ENCODE measurements at places on chromosomes 11 and 22. TPM values are rescaled to one million over a fixed set of nuclear protein-coding genes. Genes with fewer than 3 reads are reported as not detected.

GRCh38 chr11:16001899-16002426 is 354.4 kb downstream of the SOX6 start:
- DNase-seq, result no peak

DNA sequence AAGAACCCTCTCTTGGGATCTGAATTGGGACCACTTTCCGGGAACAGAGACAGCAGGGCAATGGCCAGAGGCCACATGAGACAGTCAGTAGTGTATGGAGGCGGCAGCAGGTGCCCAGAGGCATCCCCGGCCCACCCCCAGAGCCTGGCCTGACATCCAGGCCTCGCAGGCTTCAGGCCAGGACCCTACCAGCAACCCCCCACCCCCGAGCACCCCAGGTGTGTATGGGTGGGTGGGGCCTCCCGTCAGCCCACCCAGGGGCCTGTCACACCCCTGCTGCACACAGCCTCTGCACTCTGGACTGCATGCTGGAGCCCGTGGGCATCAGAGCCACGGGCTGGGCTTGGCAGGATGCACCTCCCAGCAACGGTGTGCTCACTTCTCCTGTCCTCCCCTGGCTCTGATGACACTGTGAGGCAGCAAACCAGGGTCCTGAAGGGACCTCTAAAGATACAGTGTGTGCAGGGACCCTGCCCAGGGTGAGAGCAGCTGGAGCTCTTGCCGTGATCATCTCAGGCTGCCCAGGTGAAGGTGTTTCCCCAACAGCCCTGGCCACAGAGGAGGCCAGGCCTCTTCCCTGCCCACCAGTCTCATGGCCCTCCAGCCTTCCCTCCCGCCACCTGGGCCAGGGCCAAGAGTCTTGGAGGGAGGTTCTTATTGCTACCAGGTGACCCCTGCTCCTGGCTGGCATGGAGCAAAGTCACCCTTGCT is 88.8 kb upstream of the SEPTIN5 start:
- no peak for DNase-seq

DNA sequence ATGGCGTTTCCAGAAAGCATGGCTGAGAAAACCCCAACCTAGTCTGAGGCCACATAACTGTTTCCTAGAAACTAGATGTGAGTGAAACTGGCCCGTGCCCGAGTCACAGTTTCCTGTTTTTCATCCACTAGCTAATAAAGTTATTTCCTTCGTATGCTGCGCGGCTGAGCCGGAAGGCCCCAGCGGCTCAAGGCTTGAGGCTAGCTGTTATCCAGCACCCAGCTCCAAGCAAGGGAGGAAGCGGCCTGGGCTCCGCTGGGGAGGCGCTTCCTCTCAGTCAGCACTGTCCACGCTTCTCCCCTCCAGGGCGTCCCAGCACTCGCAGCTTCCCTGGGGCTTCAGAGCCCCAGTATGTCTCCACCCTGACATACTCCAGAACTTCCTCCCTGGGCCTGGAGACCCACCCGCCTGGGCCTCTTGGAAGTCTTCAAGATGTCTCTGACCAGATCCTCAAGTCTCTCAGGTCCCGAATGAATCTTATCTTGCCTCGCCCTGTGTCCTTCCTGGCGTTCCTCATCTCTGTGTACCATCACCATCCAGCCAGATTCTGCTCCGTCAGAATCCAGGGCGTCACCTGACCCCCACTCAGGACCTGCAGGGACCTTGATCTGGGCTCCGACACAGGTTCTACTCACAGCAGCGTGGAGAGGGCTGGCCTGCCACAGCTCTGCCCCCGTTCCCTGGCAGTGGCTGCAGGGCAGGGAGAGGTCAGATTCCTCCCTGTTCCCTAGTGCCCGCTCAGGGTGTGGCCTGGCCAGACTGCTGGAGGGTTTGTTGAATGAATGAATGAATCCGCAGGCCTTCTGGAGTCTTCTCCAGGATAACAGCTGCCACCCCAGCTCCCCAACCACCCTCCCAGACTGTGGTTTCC is 81.9 kb downstream of the LRRC32 start:
- DNase-seq, result no peak

DNA sequence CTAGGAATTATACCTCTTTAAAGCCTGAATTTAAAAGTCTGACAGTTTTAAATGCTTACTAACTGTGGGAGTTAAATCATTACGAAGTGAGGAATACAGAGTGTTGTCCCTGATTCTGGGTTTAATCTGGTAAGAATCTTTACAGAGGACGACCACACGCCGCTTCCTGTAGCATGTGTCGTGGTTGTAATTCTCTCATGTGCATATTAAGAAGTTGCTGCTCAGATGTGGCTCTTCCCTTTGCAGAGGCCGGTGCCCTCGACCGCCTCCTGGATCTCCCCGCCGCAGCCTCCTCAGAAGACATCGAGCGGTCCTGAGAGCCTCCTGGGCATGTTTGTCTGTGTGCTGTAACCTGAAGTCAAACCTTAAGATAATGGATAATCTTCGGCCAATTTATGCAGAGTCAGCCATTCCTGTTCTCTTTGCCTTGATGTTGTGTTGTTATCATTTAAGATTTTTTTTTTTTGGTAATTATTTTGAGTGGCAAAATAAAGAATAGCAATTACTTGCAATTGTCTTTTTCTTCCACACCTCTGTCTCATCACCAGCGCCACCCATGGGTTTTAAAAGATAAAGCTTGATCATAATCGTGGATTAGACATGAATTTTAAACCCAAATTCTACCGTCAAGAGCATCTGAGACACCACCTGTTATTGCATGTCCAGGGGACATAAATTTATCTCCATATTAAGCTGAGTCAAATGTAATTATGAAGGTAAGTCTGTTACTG is 6.5 kb downstream of the GAL start:
- DNase-seq, result no peak

DNA sequence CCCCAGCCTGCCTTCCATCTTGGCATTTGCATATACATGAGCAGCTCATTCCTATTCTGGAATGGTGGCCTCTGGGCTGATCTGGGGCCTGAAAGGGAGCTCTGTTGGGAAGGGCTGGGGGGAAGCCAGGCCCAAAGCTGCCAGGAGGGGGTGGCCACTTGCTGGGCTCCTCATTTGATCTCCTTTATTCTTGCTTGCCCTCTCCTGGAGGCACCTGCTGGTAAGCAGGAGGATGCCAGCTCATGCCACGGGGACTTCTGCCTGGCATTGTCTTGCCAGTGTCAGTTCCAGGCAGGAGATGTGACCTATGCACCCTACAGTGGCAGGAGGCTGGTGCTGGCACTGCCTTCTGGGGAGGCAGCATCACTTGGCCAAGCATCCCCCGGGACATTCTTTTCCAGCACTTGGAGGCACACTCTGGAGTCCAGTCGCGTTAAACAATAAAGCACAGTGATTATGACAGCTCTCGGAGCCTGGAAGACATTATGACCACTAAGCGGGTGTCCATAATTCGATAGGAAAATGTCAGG is 128.3 kb downstream of the NTM start:
- no peak for DNase-seq

- DNase-seq, result no peak
Observed at GRCh38 chr11:36507824-36508489, 2.1 kb downstream of the TRAF6 start.

DNA sequence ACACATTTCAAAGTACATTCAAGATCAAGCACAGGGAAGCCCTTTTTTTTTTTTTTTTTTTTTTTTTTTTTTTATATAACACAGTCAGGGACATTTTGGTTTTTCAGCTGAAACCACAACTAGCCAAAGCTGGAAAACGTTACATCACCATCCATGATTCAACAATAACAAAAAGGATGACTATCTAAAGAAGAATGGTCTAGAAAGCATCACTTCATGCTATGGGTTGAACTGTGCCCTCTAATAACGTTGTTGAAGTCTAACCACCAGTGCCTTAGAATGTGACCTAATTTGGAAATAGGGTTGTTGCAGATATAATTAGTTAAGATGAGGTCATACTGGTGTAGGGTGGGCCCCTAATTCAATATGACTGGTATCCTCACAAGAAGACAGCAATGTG is 46.6 kb downstream of the MTMR2 start:
- DNase-seq, result no peak

The ARHGAP20 gene
- 18.4 TPM for total RNA-seq
